ENCODE measurements at places on chromosomes 2 and 18. TPM values are rescaled to one million over a fixed set of nuclear protein-coding genes. Genes with fewer than 3 reads are reported as not detected.

TMEM37 gene
- total RNA-seq: 1.8 TPM

LYPD1 gene
- 21.5 TPM for total RNA-seq

GPR39 gene
- total RNA-seq: 9.9 TPM

ANKRD30B gene
- total RNA-seq: 0.02 TPM

HOXD13 gene
- 0.23 TPM for total RNA-seq

ABCG5 gene
- not detected for total RNA-seq

ASIC4 gene
- total RNA-seq: not detected

MYO7B gene
- 0.19 TPM for total RNA-seq

EHD3 gene
- total RNA-seq: 9.1 TPM

TDRD15 gene
- total RNA-seq: not detected

KCNE4 gene
- 0.83 TPM for total RNA-seq

ABCB11 gene
- total RNA-seq: 0.01 TPM

NOSTRIN gene
- total RNA-seq: 2.1 TPM

CASP8 gene
- 43.8 TPM for total RNA-seq

HJURP gene
- 76.7 TPM for total RNA-seq

GNAL gene
- 4.4 TPM for total RNA-seq

MXD1 gene
- total RNA-seq: 1.6 TPM

KIAA2012 gene
- total RNA-seq: not detected

KIF3C gene
- 60.7 TPM for total RNA-seq

IL1R1 gene
- 40.2 TPM for total RNA-seq

RBM45 gene
- total RNA-seq: 11.1 TPM

MDH1B gene
- 1.6 TPM for total RNA-seq

SAG gene
- not detected for total RNA-seq

ADAM17 gene
- total RNA-seq: 33.3 TPM

MAT2A gene
- total RNA-seq: 461 TPM

CENPA gene
- total RNA-seq: 57.9 TPM

GALNT3 gene
- not detected for total RNA-seq
